Kasumi-1 (cell line): ENCODE measurements at places on chromosomes 16 and 17.

DNA sequence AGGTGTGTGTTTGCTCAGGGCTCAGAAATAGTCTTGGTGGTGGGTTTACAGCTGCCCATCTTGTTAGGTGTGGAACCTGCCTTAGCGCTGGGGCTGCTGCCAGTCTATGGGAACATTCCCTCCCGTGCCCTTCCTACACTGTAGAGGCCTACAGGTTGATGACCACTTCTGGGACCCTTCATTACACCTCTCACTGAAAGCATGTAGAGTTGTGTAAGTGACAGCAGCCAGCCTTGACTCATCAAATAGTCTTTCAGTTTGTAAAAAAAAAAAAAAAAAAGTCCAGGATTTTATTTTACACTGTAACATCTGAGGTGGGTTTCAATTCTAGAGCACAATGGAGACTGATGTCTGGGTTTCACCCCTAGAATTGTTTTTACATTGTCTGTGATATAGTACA is 193.9 kb downstream of the SPECC1 start:
- no peak for DNase-seq

GRCh38 chr16:55045756-55046460 is 115.2 kb downstream of the IRX5 start:
- DNase-seq = no peak

- DNase-seq = no peak
Observed at GRCh38 chr17:17729620-17730249, 48.5 kb downstream of the RAI1 start.

DNA sequence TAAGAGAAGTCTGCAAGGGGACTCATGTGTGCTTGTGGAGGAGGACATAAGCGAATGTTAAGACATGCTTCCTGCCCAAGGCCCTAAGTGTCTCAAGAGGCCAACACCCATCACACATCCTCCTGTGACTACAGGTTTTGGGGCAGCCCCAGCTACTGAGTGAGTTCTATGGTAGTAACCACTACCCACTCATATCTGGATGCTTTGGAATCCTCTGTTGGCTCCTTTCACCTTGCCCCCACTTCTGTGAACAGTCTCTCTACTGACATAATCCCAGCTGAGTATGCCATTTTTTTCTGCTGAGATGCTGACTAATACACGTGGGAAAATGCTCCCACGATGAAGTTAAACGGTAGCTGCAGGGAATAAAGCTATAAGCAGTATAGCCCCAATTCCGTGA is 153.5 kb downstream of the VPS53 start:
- DNase-seq = no peak

GRCh38 chr16:19175492-19176262 is 7.6 kb downstream of the SYT17 start:
- no peak for DNase-seq

GRCh38 chr17:51154176-51154575 is 817 bp downstream of the NME1 start:
- peak; percentile 44 for DNase-seq

- DNase-seq = peak; percentile 68
Observed at GRCh38 chr17:4565209-4566141, 5.1 kb upstream of the GGT6 start.

DNA sequence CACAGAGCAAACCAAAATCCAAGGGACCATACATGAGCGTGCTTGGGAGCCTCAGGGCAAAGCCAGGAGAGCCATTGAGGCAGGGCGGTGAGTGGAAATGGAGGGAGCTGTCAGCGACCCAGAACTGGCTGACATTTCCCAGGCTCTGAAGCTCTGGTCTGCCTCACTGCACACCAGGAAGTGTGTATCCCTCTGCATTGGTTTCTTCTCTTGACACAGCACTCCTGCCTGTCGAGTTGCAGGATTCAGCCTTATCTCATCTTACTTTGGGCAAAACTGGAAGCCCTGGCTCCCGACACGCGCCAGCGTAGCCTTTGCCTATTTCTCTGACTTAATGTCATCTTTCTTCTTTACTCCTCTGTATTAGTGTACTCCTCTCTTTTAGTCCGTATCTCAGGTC is 144.7 kb upstream of the HS3ST3A1 start:
- DNase-seq = no peak

DNA sequence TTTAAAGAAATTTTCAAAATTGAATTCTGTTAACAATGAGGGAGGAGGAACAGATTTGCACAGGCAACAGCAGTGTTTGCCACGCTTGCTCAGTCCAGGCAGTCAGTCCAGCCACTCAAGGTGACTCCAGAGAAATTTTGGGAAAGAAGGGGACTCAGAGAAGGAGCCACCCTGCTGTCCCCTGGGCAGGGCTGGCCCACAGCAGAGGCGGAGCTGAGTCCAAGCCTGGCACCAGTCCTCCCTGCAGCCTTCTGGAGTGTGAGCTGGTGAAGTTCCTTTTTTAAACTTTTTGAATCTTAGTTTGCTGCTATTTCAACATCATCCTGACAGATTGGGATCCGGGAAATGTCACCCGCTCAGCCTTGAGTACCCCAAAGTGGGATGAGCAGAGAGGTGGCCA is 14.5 kb upstream of the SLC47A2 start:
- no peak for DNase-seq

DNA sequence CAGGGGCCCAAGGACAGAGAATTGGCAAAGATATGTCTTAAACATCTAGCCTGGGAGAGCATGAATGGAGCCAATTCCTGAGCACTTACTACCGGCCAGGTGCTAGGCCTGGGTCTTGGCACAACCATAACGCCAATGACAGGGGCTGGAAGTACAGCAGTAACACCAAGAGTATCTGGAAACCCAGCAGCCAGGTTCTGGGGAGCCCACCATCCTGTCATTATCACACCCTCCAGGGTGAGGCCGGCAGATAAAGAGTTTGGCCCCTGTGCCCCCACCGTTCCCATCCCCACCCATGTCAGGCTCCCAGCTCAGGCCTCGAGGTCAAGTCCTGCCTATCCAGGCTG is 508 bp upstream of the TMC8 start:
- DNase-seq = peak; percentile 62

DNA sequence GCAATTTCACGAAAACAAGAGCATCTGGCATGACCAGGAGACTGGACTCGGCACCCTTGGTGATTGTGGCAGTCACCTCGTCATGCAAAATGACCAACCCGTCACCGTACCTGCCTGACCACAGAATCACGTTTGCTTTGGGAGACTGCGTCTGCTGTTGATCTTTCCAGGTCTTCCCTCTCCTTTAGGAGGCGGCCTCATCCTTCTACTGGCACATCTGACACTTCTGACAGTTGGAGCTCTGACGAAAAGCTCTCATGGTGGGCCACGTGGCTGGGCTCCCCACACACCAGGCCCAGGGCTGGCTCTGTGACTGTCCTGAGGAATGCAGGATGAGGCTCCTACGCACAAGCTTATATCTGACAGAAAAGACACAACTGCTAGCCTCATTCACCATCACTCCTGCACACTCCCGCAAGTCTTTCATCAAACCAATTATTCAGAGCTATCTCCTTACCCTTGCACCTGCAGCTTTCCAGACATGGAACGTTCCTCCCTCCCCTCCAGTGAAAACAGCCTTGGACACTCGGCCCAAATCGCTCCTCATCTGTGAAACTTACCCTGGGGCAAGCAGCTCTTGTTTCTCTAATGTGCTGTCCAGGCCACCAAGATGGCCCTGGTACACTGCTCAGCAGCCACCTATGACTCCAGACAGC is 3.6 kb downstream of the TRAP1 start:
- DNase-seq = no peak

GRCh38 chr17:57782062-57782490 is 37.0 kb upstream of the CCDC182 start:
- peak; percentile 54 for DNase-seq

- DNase-seq = no peak
Observed at GRCh38 chr16:15946257-15947044, 3.0 kb upstream of the ABCC1 start.

- no peak for DNase-seq
Observed at GRCh38 chr17:27797390-27798091, 2.8 kb downstream of the NOS2 start.

DNA sequence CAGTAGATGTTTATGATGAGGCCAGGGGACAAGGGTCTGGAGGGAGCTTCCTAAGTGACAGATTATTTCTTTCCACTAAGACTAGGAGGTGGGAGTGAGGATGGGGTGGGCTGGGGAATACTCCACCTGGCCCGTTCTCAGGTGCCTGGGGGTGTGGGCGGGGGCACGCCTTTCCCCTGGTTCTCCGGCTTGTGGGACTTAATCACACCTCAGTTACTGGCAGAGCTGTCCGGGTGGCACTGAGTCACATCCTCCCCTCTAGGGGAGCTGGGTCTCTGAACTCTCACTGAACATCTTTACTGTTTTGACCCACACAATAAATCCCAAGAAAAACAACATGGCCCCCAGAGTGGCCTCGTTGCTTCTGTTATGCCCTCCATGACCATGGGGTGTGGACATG is 332.8 kb downstream of the MAF start:
- no peak for DNase-seq

DNA sequence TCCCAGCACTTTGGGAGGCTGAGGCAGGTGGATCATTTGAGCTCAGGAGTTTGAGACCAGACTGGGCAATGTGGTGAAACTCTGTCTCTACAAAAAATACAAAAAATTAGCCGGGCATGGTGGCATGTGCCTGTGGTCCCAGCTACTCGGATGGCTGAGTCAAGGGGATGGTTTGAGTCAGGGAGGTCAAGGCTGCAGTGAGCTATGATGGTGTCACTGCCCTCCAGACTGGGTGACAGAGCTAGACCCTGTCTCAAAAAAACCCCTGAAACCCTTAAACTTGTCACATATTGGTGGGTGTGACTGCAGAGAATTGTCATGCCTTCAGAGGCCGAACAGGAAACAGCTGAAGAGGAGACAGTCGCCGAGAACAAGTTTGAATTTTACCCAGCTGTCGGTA is 13.4 kb downstream of the RPTOR start:
- DNase-seq = no peak

- DNase-seq = no peak
Observed at GRCh38 chr16:50742576-50743200, 802 bp downstream of the CYLD start.

- DNase-seq = no peak
Observed at GRCh38 chr16:15996432-15997109, 47.2 kb downstream of the ABCC1 start.

- no peak for DNase-seq
Observed at GRCh38 chr16:59500601-59501000, 766.5 kb upstream of the GOT2 start.
